Activated CD4-positive, alpha-beta T cell treated with anti-CD3 and anti-CD28 coated beads for 36 hours (primary cell): ENCODE measurements at places on chromosomes 7 and 10. TPM values are rescaled to one million over a fixed set of nuclear protein-coding genes. Genes with fewer than 3 reads are reported as not detected.

DNA sequence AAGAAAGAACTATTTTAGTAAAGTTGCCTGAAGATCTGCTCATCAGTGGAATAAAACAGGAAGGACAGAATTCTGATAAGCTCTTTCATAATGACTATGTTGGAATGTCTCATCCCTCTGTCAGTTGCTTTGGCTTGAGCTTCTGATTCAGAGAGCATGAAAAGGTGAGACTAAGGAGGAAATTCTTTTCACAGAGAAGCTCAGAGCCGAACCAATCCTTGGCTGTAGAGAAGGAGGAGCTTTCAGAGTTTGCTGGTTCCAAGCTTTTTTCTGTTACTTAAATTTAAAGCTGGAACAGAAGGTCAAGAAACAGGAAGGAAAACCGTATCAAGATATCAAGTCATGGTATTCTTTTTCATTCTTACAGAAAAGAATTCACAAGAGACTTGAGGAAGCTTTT lies 24.0 kb downstream of the GSTO2 start:
- DNase-seq, result no peak

DNA sequence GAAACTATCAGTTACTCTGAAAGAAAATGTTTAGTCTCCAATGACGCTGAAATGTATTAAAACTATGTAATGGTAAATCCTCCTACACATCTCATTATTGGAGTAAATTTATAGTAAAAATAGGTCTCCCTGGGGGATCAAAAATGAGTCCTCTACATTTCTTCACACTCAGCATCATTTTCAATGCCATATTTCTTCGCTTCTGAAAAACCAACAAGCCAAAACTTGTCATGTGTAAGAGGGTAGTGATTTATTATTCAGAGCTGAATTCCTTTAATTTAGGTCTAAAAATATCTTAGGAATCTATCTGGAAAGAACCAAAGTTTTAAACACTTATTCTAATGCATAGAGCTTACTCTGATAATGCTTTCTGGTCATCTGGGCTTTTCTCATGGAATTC lies 3.0 kb downstream of the PDK4 start:
- no peak for DNase-seq

GRCh38 chr7:140397784-140398750 lies at the start of gene SLC37A3:
TSS of gene SLC37A3 (minus strand) at chr7:140398530. CDS start at chr7:140382526, 16,004 bp downstream.
- DNase-seq, result peak; percentile 94

Gene SVOPL
- not detected for total RNA-seq

GRCh38 chr10:34739915-34740314 lies 75.2 kb downstream of the PARD3 start:
- DNase-seq, result no peak

Gene CARD11
- total RNA-seq, result 108 TPM

Gene CPVL
- total RNA-seq, result not detected

DNA sequence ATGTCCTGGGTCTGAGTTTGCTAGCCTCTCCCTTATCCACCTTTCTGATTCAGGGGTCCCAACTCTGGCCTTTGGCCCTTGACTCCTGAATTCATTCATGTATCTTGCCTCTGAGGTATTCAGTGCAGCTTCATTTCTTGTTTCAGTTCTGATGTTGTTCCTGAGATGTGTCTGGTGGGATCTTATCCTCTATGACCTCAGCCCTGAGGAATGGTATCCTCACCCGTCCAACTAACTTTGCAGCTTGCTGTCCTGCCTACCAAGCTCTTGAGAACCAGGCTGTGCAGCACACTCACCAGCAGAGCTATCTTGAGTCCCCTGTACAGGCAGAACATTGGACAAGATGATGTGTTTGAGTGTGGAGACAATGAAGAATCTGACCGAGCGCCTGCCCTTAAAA lies 13.8 kb downstream of the SUFU start:
- no peak for DNase-seq

GRCh38 chr7:123472327-123472726 lies 62.1 kb downstream of the IQUB start:
- DNase-seq, result no peak

- DNase-seq, result no peak
Observed at GRCh38 chr7:16300361-16300895, 120.9 kb downstream of the CRPPA start.

Gene PIP
- not detected for total RNA-seq

DNA sequence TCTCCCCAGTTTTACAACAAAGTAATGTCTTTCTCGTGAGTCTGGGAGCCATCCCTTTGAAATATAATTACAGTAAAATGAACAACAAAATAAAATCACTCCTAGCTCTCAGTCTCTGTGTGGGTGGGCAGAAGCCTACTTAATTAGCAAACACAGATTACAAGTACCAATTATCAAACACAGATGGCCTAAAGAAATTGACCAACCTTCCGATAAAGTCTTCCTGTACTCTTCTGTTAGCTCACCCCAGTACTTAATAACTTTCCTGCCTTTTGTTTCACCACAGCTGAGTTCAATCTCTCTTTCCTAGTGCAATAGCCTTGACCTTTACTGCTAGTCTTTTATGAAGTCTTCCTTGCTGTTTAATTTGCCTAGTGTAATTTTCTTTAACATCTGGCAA lies 719.2 kb upstream of the MBL2 start:
- DNase-seq, result no peak
